ENCODE measurements at places on chromosomes 2 and 18.

GRCh38 chr2:225182126-225182525 is 139.9 kb upstream of the DOCK10 start:
- DNase-seq = no peak

GRCh38 chr18:46732201-46732600 is 24.7 kb downstream of the ST8SIA5 start:
- no peak for DNase-seq

- no peak for DNase-seq
Measured at GRCh38 chr2:240285725-240286124, 145.3 kb upstream of the OTOS start.

DNA sequence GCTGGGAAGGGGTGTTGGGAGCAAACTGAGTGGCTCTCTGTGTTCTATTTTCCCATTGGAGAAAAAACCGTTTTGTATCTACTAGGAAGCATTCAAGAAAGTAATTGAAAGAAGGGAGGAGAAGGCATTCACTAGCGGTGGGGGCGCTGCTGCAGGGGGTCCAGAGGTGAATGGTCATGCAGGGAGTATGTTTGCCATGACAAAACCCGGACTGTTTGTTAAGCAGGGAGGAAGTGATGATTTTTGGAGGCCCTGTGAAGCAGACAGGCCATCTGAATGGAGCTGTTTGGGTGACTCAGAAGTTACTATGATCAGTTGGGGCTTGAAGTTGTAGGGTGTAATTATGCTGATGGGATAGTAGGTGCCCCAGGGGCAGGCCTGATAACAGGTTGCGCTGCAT is 7.0 kb downstream of the TAF4B start:
- no peak for DNase-seq

GRCh38 chr2:236834284-236834683 is 251.4 kb upstream of the COPS8 start:
- DNase-seq = no peak

GRCh38 chr2:96329456-96329855 is 4.3 kb downstream of the ITPRIPL1 start:
- peak; percentile 61 for DNase-seq

GRCh38 chr2:173659509-173659908 is 304.8 kb downstream of the CDCA7 start:
- no peak for DNase-seq

- no peak for DNase-seq
Measured at GRCh38 chr2:238502088-238502810, 75.5 kb downstream of the ASB1 start.

DNA sequence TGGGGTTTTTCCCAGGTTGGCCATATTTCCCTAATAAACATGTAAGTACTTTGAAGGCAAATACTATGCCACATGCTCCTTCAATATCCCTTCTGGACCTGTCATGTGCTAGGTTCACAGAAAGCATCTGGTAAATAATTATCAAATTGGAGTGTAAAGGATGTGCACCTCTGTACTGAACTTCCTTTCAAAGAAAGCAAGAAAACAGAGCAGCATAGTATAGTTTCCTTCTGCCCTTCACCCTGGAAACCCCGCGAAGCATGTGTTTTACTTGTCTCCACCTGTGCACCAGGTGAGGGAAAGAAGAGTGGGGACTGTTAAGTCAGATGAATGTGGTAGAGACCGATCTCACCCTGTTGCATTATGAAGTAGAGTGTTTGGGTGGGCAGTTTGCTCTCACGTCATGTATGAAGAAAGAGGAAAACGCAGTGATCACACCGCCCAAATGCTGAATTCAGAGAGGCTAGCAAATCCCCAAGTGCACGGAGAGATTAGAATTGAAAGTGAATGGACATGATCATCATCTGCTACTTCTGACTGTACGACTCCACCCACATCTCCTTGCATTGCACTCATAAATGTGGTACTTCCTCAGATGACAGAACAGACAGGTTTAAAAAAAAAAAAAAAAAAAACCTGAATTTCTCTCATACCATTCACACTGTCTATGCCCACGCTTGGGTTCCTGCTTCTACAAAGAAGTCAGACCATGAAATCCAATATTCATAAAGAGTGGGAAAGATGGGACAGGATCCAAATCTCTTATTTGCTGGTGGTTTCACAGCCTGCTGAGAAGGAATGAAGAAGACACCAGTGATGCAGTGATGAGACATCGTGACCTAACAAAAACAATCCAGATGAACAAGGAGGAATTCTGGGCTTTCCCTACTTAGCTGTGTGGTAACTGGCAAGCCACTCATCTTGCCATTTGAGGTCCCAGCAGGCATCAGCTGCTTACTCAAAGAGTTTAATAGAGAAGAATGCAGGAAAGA is 448.6 kb downstream of the BCL11A start:
- DNase-seq = no peak

DNA sequence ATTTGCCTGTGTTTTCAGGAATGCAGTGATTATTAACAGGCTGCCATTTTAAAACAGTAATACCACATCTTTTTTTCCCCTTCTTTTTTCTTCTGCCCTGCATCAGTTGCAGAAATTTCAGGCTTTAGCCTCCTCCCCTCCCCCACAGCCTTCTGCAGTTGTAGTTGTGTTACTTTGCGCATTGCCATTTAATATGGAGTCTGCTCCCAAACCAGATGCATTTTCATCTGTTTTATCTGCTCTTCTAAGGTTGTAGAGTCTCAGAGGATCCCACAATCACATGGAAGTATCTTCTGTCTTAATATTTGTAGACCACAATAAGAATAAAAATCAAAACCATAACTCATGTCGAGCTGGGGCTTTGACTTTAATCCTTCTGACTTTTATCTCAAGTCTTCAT is 3.8 kb downstream of the ASXL3 start:
- DNase-seq = no peak

- no peak for DNase-seq
Measured at GRCh38 chr2:112724591-112725525, 4.0 kb downstream of the NT5DC4 start.

- DNase-seq = no peak
Measured at GRCh38 chr2:99488539-99489062, 1.2 kb downstream of the REV1 start.

DNA sequence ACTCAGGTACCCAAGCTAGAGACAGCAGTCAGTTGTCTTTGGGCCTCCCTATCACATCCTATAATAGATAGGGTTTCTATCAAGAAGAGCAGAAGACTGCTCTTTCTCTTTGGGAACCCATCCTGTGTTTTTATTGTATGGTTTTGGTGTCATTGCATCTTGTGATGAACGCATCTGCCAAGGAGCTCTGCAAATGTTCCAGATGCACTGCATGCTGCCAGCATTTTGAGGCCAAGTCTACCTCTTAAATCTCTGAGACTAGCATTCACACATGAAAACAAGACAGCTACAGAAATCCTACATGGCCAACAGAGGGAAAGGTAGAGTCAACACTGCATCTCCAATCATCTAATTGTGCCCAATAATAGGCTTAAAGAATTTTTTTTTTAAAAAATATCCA is 14.0 kb downstream of the SEMA4F start:
- no peak for DNase-seq

DNA sequence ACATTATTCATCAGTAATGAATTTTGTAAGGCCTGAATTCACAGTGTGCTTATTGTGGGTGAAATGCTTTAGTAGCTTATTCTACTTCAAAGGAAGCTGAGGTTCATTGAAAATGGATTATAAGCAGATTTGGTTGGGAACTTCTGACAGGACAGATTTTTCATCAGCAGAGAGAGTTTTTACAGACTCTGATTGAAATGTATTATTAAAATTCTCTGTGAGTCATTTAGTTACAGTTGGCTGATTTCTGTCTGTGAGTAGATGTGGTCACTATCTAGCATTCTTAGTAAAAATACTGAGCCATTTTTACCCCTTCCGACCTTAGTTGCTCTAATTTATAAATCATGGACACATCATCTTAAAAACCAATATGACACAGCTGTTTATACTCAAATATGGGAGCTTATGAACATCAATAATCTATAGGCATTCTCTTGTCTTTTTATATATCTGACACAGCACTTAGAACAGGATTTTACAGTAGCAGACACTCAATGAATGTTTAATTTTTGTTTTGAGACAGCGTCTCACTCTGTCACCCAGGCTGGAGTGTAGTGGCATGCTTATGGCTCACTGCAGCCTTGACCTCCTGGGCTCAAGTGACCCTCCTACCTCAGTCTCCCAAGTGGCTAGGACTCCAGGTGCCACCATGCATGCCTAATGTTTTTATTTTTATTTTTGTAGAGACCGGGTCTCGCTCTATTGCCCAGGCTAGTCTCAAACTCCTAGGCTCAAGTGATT is 239.6 kb downstream of the BABAM2 start:
- peak; percentile 45 for DNase-seq

GRCh38 chr2:9707008-9707407 is 76.2 kb upstream of the YWHAQ start:
- DNase-seq = no peak

DNA sequence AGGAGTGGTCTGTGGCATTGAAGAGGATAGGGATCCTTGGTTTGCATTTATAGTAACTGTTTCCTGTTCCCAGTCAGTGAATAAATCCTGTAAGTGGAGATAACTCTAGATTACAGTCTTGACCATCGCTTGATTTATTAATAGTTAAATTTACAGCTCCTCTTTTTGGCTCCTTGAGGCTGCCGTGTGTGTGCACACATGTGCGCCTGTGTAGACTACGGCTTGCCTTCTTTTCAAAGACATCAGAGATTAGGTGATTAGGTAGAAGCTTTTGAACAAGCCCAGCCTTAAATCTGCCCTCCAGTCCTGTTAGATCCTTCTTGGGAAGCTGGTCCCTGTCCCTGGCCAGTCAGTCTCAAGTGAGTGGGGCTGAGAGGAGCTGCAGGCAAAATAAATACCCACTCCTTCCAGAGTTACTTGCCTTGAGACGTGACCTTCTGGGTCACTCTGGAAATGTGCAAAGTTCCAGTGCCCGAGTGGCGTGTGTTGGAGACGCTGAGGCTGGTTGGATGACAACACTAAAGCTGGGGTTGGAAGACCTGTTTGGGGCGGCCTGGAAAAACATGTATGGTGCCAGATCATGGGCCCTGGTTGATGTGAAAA is 32.0 kb downstream of the TCF7L1 start:
- DNase-seq = no peak

DNA sequence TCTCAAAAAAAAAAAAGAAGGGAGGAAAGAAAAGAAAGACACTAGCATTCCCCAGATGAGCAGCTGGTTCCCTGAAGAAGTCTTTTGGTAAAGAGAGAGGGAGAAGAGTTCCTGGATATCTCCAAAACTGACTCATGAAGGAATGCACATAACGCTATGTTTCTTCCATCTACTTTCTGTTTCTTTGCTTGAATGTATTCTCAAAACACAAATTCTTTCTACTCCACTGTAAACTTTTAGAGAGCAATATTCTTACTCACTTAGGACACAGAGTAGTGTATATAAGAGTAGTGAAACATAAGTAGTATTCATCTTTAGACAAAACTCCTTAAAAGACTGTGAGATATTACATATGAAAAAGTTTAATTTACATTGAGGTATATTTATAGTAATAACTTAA is 64.2 kb downstream of the TRIP12 start:
- DNase-seq = no peak

GRCh38 chr2:179140571-179140970 is 90.6 kb upstream of the CCDC141 start:
- DNase-seq = no peak

GRCh38 chr2:78982638-78983330 is 42.7 kb upstream of the REG3G start:
- DNase-seq = no peak

DNA sequence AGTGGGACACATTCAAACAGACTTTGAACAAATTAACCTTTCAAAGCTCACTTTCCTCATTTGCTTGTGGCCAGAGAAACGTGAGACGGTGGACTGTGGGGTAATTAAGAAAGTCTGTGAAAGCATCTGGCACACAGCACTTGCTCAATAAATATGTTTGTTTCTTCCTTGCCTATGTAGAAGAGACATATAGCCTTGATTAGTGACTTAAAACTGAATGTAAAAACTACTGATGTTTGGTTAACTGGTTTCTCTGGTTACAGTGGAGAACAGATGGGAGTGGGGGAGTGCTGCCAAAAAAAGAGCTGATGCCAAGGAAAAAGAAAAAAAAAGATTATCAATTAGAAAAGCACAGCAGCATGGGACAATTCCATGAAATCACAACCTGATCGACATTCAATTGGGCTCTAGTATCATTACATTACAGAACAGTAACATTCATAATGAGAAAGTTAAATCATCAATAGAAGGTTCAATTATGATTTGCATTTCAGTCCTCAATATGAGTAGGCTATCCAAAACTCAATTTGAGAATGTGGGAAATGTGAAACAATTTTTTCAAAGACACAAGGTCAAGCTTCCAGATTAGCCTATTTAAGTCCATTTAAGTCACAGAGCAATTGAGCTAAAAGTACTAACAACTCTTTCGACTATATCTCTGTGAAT is 14.7 kb downstream of the CUL3 start:
- no peak for DNase-seq

GRCh38 chr18:73691118-73691517 is 456.5 kb downstream of the FBXO15 start:
- no peak for DNase-seq

GRCh38 chr2:127084611-127085316 is 22.2 kb downstream of the BIN1 start:
- no peak for DNase-seq

DNA sequence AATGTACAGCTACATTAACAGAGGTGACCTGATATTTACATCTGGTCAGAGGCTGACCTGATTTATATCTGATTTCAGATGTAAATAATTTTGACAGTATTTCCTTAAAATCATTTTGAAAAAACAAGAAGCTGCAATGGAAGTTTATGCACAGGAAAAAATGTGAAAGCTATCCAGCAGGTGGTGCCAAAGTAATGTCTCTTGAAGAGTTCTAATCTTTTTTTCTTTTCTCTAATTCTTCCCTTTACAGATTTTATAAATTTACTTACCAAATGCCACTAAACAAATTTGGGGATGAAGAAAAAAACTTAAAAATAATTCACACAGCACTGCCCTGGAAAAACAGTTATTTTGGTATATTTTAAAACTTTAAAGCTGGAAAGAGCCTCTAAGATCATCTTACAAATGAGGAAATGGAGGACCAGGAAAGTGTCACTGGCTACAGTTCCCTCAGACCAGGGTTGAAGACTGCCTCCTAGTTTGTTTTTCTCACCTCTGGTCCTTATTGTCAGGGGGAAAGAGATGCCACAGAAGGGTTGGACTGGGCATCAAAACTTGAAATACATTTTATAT is 16.4 kb upstream of the FBLN7 start:
- DNase-seq = peak; percentile 49

DNA sequence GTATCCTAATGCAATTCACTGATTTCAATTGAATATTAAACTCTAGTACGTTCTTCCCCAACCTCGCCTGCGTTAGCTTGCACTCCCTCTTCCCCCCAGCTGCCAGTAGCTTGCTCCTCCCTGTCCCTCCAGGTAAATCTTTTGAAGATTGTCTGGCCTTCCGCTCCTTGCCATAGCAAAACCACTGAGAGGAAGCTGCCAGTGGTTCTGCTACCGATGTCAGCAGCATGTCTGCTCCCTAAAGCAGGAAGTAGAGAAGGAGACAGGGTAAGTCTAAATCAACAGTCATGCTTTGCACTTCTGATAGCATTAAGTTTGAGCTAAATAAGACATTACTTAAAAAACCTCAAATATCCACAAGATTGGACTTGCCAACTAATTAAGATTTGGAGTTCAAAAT is 89.1 kb downstream of the SCN2A start:
- no peak for DNase-seq
